ENCODE measurements at places on chromosomes 1 and 21. TPM values are rescaled to one million over a fixed set of nuclear protein-coding genes. Genes with fewer than 3 reads are reported as not detected.

DNA sequence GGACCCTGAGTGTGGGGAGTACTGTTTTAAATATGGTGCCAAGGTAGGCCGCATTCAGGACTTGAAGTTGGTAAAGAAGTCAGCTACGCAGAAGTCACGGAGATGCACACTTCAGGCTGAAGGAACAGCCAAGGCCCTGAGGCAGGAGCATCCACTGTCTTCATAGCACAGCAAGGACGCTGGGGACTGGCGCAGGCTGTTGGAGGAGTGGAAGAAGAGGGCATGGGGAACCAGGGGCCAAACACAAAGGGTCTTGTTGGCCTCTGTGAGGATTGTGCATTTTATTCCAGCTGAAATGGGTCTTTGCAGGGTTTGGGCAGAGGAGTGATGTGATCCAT is 16.6 kb downstream of the DNAJC16 start:
- no peak for DNase-seq

GRCh38 chr1:67433837-67434236 is 3.6 kb upstream of the SERBP1 start:
- DNase-seq, result no peak

Gene IFT25
- 61.8 TPM for total RNA-seq

Gene RAB4A
- total RNA-seq, result 24.5 TPM

DNA sequence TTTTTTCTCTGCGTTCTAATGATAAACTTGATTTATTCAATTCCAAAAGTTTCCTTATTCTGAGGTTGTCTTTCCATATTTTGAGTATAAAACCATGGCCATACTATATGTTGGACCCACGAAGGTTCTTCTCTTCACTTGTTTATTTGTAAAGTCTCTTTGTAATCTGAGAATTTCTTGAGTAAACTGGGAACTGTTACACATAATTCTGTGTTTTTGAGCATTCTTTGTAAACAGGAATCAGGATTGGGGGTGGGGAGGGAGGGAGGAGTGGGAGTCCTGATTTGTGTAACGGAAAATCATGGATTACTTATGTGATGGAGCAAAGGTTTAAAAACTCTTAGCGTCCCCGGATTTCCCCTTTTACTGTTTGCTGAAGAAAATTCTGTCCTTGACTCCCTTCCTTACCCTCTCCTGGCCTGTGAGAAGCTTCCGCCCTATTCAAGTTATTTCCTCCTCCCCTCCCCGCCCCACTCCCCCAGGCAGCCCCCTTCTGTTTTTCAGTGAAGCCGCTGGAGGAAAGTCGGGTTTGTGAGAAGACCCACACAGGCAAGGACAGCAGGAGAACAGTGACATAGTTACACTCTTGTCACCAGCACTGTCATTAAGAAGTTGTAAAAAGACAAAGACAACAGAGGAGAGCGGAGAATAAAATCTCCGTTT is 6.4 kb upstream of the NBPF11 start:
- no peak for DNase-seq

- no peak for DNase-seq
Observed at GRCh38 chr21:45972353-45972715, 9.2 kb upstream of the COL6A1 start.
